ENCODE measurements at places on chromosomes 5 and 9.

DNA sequence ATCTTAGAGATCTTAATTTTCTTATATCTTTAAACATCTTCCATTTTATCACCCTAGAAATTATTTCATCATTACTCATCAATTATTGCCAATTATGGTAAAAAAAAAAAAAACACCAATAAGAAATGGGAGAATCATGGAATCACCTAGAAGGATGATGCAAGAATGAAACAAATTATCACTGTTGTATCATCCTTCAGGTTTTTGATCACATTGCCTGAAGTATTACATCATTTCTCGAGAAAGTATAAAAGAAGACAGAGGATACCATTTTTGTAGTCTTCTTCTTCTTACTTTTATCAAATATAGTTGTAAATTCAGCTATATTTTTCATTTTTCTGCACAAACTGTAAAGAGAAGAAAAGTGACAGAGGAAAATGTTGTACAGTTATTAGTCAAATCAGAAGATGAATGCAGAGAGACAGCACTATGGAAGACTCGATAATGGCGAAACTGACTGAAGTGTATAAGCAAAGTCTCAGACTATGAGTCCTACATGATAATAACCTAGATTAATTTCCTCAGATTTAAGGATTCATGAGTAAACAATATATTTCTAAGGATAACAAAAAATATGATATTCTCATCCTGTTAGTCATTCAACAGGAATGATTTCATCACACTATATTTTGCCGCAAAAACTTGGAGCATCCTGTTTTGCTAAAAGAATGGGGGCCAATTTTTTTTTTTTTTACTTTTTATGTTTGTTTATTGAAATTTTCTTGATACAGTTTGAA lies 5.9 kb upstream of the STC2 start:
- H3K4me1 ChIP-seq: peaks cover 27% of the 10 kb centered on the region
- no peaks in the 10 kb centered on the region for H3K27me3 ChIP-seq
- H3K27ac ChIP-seq: no peak overlapping the region
- no peaks in the 10 kb centered on the region for H3K36me3 ChIP-seq
- no peak overlapping the region for H3K4me3 ChIP-seq

GRCh38 chr5:39211773-39212172 lies 7.6 kb downstream of the FYB1 start:
- no peak for DNase-seq
- H3K36me3 ChIP-seq: no peaks in the 10 kb centered on the region
- no peak overlapping the region for H3K27ac ChIP-seq
- no peaks in the 10 kb centered on the region for H3K27me3 ChIP-seq

DNA sequence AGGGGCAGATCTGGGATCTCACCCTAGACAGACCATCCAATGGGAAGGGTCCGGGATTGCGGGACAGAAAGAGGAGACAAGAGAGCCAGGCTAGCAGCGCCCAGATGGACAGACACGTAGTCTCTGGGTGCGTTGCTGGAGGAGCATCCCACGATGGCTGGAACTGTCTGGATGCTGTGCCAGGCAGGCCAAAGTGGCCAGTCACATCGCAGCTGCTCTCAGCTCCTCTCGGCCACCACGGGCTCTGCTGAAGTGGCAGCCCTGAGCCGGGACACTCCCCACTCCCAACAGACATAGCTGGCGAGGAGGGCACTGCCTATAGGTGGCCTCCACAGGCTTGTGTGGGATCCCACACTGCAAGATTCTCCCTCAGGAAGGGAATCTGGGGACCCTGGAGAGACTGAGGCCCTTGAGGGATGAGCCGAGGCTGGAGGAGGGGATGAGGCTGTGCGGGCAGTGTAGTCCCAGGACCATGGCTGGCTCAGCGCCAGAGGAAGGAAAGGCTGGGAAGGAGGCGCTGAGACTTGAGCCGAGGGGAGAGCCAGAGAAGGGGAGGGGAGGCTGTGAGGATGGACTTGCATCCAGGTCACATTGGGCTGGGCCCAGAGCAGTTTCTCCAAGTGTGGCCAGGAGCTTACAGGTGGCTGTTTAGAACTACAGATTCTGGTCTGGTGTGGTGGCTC lies 10.3 kb upstream of the WDR5 start:
- no peak overlapping the region for H3K27ac ChIP-seq
- no peaks in the 10 kb centered on the region for H3K36me3 ChIP-seq
- peaks cover 60% of the 10 kb centered on the region for H3K4me1 ChIP-seq
- no peak overlapping the region for H3K4me3 ChIP-seq
- peaks cover 1% of the 10 kb centered on the region for H3K27me3 ChIP-seq

GRCh38 chr5:11734369-11734768 lies 169.9 kb downstream of the CTNND2 start:
- H3K27me3 ChIP-seq: no peaks in the 10 kb centered on the region
- H3K4me3 ChIP-seq: no peak overlapping the region
- no peak overlapping the region for H3K27ac ChIP-seq
- no peak for DNase-seq
- peaks cover 27% of the 10 kb centered on the region for H3K4me1 ChIP-seq

DNA sequence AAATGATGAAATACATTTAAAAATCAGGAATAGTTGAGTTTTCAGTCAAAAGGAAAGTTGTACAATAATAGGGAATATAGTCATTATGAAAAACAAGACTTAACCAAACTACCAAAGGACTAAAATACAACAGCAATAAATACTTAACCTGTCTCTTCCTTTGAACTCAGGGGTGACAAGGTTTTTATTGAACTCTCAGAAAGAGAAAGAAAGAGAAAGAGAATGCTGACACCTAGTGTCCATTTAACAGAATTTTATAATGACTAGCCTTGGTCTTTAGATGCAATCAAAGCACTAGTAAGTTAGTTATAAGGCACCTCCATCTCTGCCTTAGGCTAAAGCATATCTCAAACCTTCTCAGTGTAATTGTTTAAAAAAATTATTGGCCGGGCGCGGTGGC lies 47.5 kb downstream of the UIMC1 start:
- H3K27me3 ChIP-seq: no peaks in the 10 kb centered on the region
- no peak overlapping the region for H3K4me3 ChIP-seq
- H3K27ac ChIP-seq: no peak overlapping the region
- H3K36me3 ChIP-seq: peaks cover 24% of the 10 kb centered on the region
- DNase-seq: peak; percentile 46

GRCh38 chr5:150293091-150293941 lies 3.7 kb upstream of the CAMK2A start:
- no peaks in the 10 kb centered on the region for H3K27me3 ChIP-seq
- no peak overlapping the region for H3K27ac ChIP-seq
- no peaks in the 10 kb centered on the region for H3K36me3 ChIP-seq
- no peak for DNase-seq
- H3K4me3 ChIP-seq: no peak overlapping the region
- H3K4me1 ChIP-seq: peaks cover 19% of the 10 kb centered on the region
